Stimulated activated CD4-positive, alpha-beta T cell treated with anti-CD3 and anti-CD28 coated beads, TNF-alpha, amount 100 ng/mL, for 4 hours (primary cell): ENCODE measurements at places on chromosomes 2 and 18.

DNA sequence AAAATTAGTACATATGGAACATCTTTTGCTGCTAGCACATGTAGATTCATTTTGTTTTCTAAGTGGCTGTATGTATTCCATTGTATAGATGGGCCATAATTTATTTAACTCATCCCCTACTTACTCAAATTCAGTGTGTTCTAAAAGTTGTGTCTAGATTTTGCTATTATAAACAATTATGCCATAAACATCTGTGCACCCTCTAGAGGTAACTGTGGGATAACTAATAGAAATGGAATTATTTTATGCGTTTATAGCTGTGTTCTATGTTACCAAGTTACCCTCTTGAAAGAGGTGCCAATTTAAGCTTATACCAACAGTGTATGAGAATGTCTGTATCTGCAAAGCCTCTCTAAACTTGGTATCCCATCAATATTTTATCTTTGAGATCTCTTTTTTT, 100.4 kb downstream of the MMADHC start:
- DNase-seq: no peak

DNA sequence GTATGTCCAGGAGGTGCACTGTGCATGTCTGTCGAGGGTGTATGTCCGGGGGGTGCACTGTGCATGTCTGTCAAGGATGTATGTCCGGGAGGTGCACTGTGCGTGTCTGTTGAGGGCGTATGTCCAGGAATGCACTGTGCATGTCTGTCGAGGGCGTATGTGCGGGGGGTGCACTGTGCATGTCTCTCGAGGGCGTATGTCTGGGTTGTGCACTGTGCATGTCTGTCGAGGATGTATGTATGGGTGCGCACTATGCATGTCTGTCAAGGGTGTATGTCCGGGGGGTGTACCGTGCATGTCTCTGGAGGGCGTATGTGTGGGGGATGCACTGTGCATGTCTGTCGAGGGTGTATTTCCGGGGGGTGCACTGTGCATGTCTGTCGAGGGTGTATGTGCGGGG, 249.3 kb upstream of the MYT1L start:
- DNase-seq: no peak

DNA sequence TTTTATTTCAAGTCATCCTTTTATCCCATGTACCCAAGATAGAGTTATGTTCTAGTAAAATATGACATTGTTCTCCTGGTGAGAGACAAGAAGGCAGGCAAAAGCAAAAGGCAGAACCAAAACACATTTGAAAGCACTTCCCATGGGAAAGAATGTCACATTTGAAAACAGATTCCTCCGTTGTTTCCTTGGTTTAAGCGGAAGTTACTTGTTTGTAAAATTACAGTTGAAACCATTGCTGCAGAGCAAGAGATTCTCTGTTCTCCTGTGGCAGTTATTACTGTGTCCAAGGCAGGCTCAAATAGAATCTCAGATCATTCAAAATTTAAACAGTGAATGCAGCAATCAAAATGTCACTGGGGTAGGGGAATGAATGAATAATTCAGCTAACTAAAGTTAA, 149.6 kb downstream of the MTCL1 start:
- no peak for DNase-seq

DNA sequence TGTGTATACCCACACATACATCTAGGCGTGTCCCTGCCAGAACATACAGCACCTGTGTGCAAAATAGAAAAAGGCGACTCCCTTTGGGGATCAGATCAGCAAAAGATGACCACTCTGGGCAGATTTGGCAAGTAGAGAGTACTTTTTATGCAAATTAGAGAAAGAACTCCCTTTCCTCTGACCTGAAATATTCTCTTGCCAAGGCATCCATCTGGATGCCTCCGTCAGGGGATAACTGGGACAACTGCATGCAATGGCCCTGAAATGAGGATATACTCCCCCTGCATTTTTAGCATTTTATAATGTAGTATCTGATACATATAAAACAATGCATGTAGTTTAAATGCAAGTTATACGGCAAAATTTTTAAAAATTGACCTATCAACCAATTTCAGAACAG, 247.7 kb downstream of the ICOS start:
- DNase-seq: no peak

DNA sequence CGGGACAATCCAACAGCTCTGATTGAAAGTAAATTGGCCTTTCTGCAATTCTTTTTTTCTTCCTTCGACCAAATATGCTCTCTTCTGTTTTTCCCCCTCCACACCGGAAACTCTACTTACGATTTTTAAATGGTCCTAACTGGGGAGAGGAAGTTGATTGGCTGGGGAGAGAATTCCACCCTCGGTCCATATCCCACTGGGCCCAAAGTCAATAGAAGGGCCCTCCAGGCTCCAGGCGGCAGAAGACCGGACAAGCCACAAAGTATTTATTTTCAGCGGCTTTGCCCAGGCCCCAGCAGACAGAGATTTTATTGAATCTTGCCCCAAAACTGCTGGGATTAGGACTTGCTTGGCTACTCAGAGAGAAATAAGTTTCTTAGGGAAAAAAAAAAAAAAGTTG, 37.1 kb upstream of the SMAD7 start:
- no peak for DNase-seq

DNA sequence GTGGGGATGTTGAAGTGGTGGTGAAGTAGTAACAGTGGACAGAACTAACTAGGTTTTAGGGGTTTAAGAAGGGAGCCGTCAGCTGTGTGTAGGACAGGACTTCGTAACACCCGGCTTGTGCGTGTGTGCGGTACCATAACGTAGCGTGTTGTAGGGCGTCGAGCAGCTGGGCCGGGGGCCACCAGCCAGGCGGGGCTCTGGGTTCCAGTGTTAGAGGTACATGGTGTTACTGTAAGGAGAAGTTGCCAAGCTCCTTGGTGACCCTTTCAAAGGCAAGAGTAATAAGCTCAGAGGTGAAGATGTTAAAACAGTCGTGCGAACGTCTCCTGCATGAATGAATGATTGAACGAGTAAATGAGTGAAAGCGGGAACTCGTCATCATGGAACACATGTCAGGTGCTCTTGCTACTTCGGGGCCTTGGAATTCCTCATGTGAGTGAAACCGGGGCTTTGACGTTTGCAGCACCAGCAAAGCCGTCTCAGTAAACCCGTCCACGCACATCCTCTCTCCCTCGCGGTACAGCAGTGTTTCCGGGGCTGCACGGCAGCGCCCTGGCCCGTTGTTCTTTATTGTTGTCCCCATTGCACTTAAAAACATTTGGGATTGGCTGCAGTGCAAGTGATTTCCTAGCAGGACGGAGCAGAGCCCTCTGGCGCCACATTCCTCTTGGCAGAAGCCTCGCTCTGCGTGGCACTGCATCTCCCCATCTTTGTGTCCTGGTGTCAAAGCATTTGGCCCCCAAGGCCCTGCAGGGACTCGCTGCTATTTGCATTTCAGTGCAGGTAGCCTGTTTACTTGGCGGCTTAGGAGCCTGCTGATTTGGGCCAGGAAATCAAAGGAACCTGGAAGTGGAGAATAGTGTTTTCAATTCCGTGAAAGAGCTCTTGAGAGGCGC, 115.0 kb downstream of the GBX2 start:
- DNase-seq: no peak

DNA sequence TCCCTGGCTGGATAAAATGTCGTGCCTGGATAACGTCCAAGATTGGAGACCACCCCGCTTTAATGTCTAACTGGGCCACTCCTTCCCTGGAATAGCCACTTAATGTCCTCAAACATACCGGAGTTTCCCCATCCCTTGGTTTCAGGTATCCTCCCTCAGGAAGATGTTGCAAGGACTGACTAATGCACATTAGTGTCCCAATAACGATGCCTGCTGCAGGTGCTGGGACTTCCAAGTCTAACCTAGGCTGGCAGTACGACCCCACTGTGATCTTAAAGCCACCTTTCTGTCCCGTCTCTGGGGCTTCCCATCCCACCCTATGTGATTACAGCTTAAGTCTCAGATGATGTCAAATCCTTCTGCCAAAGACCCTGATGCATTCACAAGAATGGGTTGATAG, 1.1 kb upstream of the ATP6V1C2 start:
- DNase-seq: no peak

DNA sequence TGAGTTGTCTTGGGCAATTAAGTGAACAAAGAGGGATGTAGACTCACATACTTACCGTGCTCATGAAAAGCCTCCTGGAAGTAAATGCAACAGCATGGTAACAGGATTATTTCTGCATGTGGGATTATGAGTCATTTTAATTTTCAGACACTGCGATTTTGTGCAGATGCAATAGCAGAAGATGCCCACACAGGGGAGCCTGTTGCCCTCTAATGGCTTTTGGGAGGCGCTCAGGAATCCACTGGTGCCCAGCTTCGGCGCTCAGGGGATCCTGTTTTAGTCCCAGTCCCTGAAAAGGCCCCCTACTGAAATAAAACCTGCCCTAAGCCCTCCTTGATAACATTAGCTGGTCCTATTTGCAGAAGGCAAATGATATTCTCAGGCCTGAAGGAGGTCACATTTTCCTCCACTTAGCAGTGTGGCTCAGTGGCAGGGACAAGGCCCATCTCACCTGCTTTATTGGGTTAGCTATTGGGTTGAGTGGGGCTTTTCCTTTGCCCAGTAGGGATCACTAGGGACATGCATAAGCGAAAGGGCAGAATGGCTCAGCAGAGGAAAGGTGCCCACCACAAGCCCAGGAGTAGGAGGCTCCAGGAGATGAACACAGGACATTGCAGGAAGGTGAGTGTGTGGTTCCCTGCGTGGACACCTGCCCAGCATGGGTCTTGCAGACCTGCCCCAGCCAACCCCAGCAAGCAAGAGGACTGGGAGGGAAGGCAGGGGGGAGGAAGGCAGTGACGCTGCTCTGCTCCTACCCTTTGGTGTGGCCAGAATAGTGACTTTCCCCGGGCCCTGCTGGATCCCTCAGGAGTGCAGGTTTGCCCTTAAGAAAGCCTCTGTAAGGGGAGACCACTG, 26.5 kb upstream of the KCNS3 start:
- DNase-seq: no peak

DNA sequence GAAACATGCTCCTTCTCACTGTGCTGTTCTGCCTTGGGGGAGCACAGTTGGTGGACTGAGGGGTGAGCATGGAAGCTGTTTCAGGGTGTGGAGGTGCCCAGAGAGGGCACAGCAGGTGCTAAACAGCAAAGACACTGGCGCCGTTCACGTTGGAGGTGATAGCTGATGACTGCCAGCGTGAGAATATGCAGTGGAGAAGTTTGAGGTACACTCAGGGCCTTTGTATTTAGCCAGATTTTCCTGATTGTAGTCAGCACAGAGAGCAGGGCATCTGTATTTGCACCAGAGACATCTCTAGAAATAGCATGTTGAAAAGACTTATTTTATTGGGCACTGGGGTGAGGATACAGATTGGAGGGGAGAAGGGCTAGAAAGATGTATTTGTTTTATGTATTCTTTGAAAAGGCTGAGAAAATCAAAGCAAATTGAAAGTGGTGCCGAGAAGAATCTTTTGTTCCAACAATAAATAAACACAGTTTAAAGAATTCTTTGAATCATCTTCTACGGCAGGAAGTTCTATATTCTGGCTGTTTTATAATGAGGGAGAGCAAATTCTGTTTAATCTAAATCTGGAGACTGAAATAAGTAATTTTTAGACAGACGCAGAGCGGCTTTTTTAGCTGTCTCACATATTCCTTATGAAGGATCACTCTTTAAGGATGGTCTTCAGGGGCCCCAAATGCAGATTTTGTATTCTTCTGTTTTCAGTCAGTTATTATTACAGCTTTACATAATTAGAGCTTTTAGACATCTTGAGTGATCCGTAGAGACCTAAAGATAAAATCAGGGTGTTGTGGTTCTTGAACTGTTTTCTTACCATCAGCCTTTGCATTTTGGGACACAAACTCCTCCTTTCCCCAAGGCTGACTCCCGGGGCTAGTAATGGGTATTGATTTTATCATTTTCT, 7.1 kb downstream of the ZNF532 start:
- DNase-seq: no peak
